ENCODE measurements at places on chromosomes 12 and 14. TPM values are rescaled to one million over a fixed set of nuclear protein-coding genes. Genes with fewer than 3 reads are reported as not detected.

The GPR135 gene
- 2.9 TPM for polyA plus RNA-seq

The PLEKHH1 gene
- polyA plus RNA-seq, result 65.5 TPM

GRCh38 chr14:84975241-84975902 lies 554.6 kb upstream of the FLRT2 start:
- H3K36me3 ChIP-seq, result no peaks in the 10 kb centered on the region
- no peak overlapping the region for H3K4me3 ChIP-seq
- DNase-seq, result no peak
- no peak overlapping the region for H3K27ac ChIP-seq
- no peaks in the 10 kb centered on the region for H3K4me1 ChIP-seq

GRCh38 chr14:74792249-74793039 lies 29.3 kb downstream of the YLPM1 start:
- H3K27me3 ChIP-seq, result no peaks in the 10 kb centered on the region
- H3K27ac ChIP-seq, result no peak overlapping the region
- no peaks in the 10 kb centered on the region for H3K36me3 ChIP-seq
- no peak for DNase-seq
- no peaks in the 10 kb centered on the region for H3K4me1 ChIP-seq
- H3K4me3 ChIP-seq, result no peak overlapping the region

GRCh38 chr14:26128931-26129671 lies 468.7 kb downstream of the NOVA1 start:
- H3K4me1 ChIP-seq, result no peaks in the 10 kb centered on the region
- H3K36me3 ChIP-seq, result no peaks in the 10 kb centered on the region
- H3K27ac ChIP-seq, result no peak overlapping the region
- H3K4me3 ChIP-seq, result no peak overlapping the region
- no peaks in the 10 kb centered on the region for H3K27me3 ChIP-seq
